Endodermal cell (in vitro differentiated cells): ENCODE measurements at places on chromosomes 1 and 21. TPM values are rescaled to one million over a fixed set of nuclear protein-coding genes. Genes with fewer than 3 reads are reported as not detected.
A peak's percentile ranks its signal among the peaks of the same experiment; 100 is the strongest.

DNA sequence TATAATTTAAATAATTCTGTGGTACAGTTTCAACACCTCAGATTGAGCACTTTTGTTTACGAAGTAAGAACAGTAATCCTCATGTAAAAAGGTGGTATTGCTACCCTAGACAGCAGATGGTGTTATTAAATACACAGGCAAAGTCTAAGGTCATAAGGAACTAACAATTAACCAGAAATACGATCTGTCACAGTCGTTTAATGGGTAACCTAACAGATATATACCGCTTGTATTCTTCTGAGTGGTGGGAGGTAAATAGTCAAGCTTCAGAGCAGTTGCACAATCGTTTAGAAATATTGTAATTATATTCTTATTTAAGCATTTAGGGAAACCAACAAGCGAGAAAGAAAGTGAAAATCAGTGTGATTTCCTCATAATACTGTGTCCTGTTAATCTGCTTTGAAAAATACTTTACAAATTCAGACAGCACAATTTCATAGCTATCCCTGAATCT, 9.8 kb upstream of the IRF2BP2 start:
- H3K27me3 ChIP-seq: no peaks in the 10 kb centered on the region
- no peak for DNase-seq
- no peak overlapping the region for H3K4me3 ChIP-seq
- H3K4me1 ChIP-seq: peaks cover 6% of the 10 kb centered on the region

Gene ERO1B
- total RNA-seq: 4.0 and 4.9 TPM in 2 replicates

Gene PPIAL4G
- 0.09 TPM in 2 of 3 replicates, not detected in the other for total RNA-seq

Gene GRHL3
- 1.8 and 2.5 TPM in 2 replicates for total RNA-seq

- H3K4me3 ChIP-seq: peak overlapping the region; percentile 87
- no peaks in the 10 kb centered on the region for H3K4me1 ChIP-seq
- DNase-seq: peak; percentile 96
- H3K27ac ChIP-seq: peak overlapping the region; percentile 93
- no peaks in the 10 kb centered on the region for H3K36me3 ChIP-seq
Observed at GRCh38 chr1:226121587-226122400, 59.3 kb downstream of the H3-3A start.

GRCh38 chr1:211637066-211637465, 38.4 kb downstream of the NEK2 start:
- no peaks in the 10 kb centered on the region for H3K27me3 ChIP-seq
- H3K36me3 ChIP-seq: no peaks in the 10 kb centered on the region
- no peak for DNase-seq
- H3K4me3 ChIP-seq: no peak overlapping the region
- H3K4me1 ChIP-seq: peaks cover 4% of the 10 kb centered on the region
- no peak overlapping the region for H3K27ac ChIP-seq

GRCh38 chr1:11654137-11654938, at the start of the genes FBXO2 and FBXO44:
Gene FBXO2, minus strand, starts transcription at chr1:11654429. Its CDS starts 89 bp downstream, at chr1:11654340.
Gene FBXO44, plus strand, starts transcription at chr1:11654877. Its CDS starts 959 bp downstream, at chr1:11655836.
- H3K27ac ChIP-seq: no peak within 1 kb of the TSS
- DNase-seq: peak; percentile 92
- H3K4me3 ChIP-seq: peak within 1 kb of the TSS; percentile 66
- H3K4me1 ChIP-seq: peaks cover 7% of the 10 kb centered on the region
- H3K36me3 ChIP-seq: peaks cover 7% of the 10 kb centered on the region

Gene S100A8
- not detected in 2 replicates for total RNA-seq

DNA sequence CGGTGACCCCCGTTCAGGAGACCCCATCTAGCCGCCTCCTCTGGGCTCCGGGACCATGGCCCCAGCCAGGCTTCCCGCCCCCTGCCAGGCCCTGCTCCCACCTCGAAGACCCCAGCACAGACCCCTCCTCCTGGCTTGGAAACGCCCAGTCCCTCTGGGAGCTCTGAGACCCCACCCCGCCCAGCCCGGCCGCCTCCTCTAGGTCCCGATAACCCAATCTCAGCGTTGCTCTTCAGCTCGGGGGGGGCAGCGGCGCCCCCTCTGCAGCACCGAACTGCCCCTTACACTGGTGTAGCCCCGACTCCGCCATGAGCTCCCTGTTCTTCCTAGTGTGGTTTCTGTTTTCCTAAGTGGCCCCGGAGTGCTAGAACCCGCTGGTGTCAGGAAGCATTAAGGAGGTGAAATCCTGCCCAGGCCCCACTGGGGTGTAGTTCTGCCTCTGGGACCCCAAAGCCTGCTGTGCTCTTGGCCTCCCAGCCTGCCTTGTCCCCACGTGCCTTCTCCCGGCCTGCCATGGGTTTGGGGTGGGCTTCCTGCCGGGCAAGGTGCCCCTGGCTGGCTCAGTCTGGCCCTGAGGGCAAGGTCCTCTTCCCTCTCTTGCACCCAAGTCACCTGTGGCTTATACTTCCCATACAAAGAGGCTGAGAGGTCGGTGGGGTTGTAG, 10.7 kb upstream of the MMEL1 start:
- H3K36me3 ChIP-seq: no peaks in the 10 kb centered on the region
- H3K27ac ChIP-seq: no peak overlapping the region
- H3K4me1 ChIP-seq: no peaks in the 10 kb centered on the region
- no peaks in the 10 kb centered on the region for H3K27me3 ChIP-seq
- DNase-seq: no peak
- H3K4me3 ChIP-seq: peak overlapping the region; percentile 78

GRCh38 chr1:178543290-178543607, 30.3 kb downstream of the TEX35 start:
- H3K27ac ChIP-seq: peak overlapping the region; percentile 91
- H3K4me1 ChIP-seq: no peaks in the 10 kb centered on the region
- H3K27me3 ChIP-seq: no peaks in the 10 kb centered on the region
- H3K4me3 ChIP-seq: peak overlapping the region; percentile 98

DNA sequence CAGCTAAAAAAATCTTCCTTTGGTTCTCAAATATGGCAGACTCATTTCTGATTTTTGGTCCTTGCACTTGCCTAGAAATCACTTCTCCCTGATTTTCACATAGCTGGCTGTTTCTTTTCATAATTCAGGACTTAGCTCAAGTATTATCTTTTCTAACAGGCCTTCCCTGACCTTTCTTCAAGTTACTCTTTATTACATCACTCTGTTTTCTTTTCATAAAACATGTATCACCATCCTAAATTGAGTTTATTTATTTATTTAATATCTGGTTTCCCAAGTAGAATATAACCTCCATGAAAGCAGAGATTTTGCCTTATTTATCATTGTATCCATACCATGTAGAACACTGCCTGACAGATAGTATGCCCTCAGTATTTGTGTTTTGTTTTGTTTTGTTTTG, 18.2 kb upstream of the GNG5 start:
- no peak for DNase-seq
- H3K27me3 ChIP-seq: no peaks in the 10 kb centered on the region
- no peaks in the 10 kb centered on the region for H3K4me1 ChIP-seq
- H3K36me3 ChIP-seq: no peaks in the 10 kb centered on the region
- no peak overlapping the region for H3K4me3 ChIP-seq

DNA sequence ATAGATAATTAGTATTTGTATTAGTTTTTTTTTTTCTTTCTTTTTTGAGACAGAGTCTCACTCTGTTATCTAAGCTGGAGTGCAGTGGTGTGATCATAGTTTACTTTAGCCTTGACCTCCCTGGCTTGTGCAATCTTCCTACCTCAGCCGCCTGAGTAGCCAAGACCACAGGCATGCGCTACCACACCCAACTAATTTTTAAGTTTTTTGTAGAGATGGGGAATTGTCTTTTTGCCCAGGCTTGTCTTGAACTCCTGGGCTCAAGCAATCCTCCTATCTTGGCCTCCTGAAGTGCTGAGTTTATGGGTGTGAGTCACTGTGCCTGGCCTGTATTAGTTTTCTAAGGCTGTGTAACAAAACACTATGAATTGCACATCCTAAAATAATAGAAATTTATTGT, 58.3 kb downstream of the MSH4 start:
- no peaks in the 10 kb centered on the region for H3K4me1 ChIP-seq
- no peak overlapping the region for H3K4me3 ChIP-seq

- H3K36me3 ChIP-seq: peaks cover 47% of the 10 kb centered on the region
- no peak overlapping the region for H3K27ac ChIP-seq
- H3K27me3 ChIP-seq: no peaks in the 10 kb centered on the region
- H3K4me3 ChIP-seq: no peak overlapping the region
- peak; percentile 90 for DNase-seq
- H3K4me1 ChIP-seq: no peaks in the 10 kb centered on the region
Observed at GRCh38 chr1:27332536-27333281, 9.1 kb upstream of the SYTL1 start.

DNA sequence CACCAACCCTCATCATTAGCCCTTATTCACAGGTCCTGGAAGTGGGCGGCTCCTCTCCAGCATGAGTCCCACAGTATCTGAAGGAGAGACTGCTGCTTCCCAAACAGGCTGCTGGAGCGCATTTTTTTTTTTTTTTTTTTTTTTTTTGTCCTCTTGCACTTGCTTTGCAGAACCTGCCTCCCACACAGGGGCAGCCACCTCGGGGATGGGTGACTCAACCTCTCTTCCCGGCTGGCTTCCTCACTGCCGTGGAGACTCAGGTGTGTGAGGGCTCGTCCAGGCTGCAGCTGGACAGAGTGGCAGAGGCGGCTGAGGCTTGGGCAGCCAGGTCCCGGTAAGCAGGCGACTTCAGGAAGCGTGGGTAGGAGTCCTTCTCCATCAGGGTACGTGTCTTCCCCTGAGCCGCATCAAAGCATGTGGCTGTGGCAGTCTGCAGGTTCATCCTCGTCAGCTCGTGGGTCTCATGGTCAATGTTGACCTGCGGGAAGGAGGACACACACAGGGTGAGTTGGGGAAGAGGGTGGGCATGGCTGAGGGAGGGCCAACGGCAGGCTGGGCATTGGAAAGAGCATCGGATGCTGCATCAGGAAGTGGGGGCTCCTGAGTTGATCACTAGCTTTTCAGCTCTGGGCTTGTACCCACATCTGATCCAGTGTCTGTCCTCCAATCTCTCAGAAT, 4.0 kb downstream of the RGS16 start:
- H3K4me1 ChIP-seq: peaks cover 5% of the 10 kb centered on the region
- peaks cover 8% of the 10 kb centered on the region for H3K27me3 ChIP-seq
- H3K36me3 ChIP-seq: peaks cover 13% of the 10 kb centered on the region
- no peak overlapping the region for H3K4me3 ChIP-seq
- no peak for DNase-seq

DNA sequence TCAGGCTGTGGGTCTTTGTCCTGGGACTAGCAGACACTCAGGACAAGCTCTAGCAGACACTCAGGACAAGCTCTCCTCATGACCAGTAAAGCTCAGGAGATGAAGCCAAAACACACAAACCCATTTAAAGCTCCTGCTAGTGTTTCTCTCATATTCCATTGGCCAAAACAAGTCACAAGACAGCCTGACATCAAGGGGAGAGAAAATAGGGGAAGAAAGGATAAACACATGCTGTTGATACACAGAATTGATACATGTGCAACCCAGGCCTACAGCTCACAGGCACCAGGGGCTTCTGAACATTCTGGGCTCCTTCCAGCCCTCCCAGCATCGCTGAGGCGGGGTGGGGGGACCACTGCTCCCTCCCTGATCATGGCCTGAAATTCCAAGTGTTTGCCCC, 35.3 kb downstream of the ATF3 start:
- no peak overlapping the region for H3K27ac ChIP-seq
- no peaks in the 10 kb centered on the region for H3K4me1 ChIP-seq
- H3K4me3 ChIP-seq: no peak overlapping the region
- no peak for DNase-seq
- no peaks in the 10 kb centered on the region for H3K36me3 ChIP-seq

DNA sequence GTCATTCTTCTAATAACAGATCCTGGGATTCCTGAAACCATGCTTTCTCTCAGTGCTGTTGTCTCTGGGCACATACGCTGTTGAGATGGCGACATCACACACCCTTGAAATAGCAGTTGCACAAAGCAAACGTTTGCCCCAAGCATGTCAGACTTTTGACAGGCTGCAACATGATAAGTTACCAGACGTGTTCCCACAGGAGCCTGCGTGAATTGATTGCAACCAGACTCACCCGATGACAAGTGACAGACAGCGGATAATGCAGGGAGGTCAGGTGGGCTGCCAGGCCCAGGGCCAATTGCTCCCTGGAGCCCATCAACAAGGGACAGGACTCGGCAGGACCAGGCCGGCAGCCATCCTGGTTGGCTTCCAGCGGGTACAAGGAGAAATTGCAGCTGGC, 310.9 kb downstream of the SIPA1L2 start:
- peaks cover 6% of the 10 kb centered on the region for H3K4me1 ChIP-seq
- no peaks in the 10 kb centered on the region for H3K27me3 ChIP-seq
- peak overlapping the region; percentile 50 for H3K27ac ChIP-seq
- peak overlapping the region; percentile 25 for H3K4me3 ChIP-seq

DNA sequence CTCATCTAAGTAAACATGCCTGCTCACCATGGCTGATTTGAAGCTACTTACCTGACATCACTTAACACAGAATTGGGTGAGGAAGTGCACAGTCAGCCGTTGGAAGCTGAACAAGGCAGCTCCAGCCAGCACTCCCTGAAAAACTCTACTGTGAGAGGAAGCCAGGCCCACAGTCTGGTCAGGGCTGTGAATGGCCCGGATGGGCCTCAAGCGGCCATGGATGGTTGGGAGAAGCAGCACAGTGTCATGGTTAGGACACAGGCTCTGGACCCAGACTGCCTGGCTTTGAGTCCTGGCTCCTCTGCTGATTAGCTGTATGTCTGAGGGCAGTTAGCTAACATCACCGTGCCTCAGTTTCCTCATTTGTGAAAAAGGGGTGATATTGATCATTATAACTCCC, 267.8 kb downstream of the GRIK3 start:
- H3K4me1 ChIP-seq: peaks cover 38% of the 10 kb centered on the region
- H3K27ac ChIP-seq: no peak overlapping the region
- DNase-seq: peak; percentile 47
- no peaks in the 10 kb centered on the region for H3K27me3 ChIP-seq
- H3K36me3 ChIP-seq: no peaks in the 10 kb centered on the region
- H3K4me3 ChIP-seq: no peak overlapping the region

Gene NPHS2
- total RNA-seq: not detected in 3 replicates

GRCh38 chr1:222126052-222126451, 384.2 kb upstream of the DUSP10 start:
- no peak for DNase-seq
- H3K4me1 ChIP-seq: peaks cover 7% of the 10 kb centered on the region
- no peaks in the 10 kb centered on the region for H3K36me3 ChIP-seq
- H3K27ac ChIP-seq: no peak overlapping the region

DNA sequence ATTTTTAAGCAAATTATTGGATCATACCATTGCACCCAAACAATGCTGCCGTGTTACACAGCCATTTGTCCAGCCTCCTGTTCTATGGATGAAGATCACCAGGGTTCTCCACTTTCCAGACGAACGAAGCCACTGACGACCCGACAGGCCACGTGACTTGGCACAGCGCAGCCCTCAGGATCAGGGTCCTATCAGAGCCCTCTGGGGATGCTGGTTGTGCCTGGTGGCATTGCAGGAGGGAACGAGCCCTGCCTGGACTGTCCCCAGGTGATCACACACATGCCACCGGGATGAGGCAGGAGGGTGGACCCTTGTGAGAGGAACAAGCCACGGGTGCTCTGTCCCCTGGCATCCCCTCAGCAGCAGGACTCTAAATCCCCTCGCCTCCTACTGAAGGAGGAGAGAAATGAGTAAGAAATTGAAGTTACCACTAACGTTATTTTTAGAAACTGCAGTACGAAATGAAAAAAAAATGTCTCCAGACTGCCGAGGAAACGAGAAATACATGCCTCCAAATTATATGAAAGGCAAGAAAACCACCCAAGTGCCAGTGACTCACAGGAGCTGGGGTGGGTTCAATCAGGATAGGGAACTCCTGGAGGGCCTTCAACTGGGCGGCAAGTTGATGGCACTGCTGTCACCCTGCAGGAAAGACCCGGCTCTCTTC, 58.7 kb upstream of the PDE9A start:
- no peak for DNase-seq
- no peaks in the 10 kb centered on the region for H3K27me3 ChIP-seq
- H3K4me1 ChIP-seq: no peaks in the 10 kb centered on the region
- H3K36me3 ChIP-seq: no peaks in the 10 kb centered on the region
- no peak overlapping the region for H3K4me3 ChIP-seq

GRCh38 chr1:243440406-243440805, 184.6 kb downstream of the SDCCAG8 start:
- H3K4me3 ChIP-seq: no peak overlapping the region
- no peaks in the 10 kb centered on the region for H3K4me1 ChIP-seq
- no peak for DNase-seq
- no peaks in the 10 kb centered on the region for H3K27me3 ChIP-seq
- H3K27ac ChIP-seq: peak overlapping the region; percentile 13
